Stimulated activated CD4-positive, alpha-beta T cell treated with anti-CD3 and anti-CD28 coated beads, Interleukin-12 subunit alpha, Interleukin-12 subunit beta, amount 100 ng/mL, for 4 hours (primary cell): ENCODE measurements at places on chromosomes 11 and 22.

DNA sequence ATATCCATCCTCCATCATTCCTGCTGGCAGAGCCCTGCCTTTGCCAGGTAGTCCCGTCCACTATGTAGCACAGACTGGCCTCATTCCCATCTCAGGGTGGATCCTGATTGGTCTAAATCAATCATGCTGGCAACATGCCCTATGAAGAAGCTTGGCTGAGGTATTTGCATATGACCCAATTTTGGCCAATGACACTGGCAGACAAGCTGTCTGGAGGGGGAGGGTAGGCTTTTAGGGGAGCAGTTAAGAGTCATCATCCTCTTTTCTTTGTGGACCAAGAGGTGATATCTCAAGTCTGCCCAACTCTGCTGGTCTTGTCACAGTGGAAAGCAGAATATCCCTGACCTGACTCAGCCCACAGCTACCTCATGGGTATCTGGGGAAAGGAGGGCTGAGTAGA, 5.1 kb downstream of the CCDC89 start:
- no peak for DNase-seq

DNA sequence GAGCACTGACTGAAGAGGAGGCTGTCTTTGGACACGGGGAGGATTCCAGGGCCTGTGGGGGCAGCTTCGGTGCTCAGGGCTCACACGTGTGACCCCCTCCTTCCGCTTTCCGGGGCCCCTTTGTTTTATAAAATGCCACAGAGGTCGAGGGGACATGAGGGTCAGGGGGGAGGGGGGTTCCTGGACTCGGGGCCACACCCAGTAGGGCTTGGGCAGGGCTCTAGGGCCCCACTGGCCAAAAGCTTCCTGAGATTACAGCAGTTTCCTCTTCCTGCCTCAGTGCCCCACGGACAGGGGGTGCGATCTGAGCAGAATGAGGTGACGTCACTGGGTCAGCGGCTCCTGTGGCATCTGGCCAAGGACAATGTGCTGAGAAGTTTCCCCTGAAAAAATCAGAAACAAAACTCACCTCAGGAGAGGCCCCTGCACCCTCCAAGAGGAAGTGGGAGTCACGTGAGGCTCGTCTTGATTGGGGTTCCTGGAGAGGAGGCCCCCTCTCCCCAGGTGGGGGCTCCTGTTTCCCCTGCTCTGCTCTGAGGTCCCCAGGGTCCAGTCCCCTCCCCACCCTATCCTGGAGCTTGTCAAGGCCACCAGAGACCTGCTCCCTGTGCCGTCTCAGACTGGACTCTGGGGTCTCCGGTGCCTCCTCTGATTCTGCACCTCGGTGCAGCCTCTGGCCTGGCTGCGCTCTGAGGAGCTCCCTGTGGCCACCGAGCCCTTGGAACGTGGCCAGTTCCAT, 6.4 kb upstream of the IFITM3 start:
- peak; percentile 48 for DNase-seq

DNA sequence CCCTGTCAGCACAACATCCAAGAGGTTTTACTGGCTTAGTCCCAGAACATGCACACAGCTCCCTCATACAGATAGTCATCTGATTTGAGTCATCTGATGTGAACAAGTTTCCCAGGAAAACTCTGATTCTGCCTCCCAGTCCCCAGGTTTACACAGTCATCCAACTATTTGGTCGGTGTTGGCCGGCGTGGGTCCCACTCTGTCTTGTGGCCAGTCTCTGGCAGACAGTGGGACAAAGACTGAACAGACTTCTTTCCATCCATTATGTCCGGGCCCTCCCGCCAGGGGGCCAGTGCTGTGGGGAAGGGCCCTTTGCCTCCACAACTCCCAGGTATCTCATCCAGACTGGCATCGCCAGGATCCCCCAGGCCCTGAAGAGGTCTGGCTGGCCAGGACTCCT, 60.0 kb downstream of the BTG4 start:
- DNase-seq: no peak

GRCh38 chr11:100727410-100727809, 40.3 kb downstream of the ARHGAP42 start:
- no peak for DNase-seq

DNA sequence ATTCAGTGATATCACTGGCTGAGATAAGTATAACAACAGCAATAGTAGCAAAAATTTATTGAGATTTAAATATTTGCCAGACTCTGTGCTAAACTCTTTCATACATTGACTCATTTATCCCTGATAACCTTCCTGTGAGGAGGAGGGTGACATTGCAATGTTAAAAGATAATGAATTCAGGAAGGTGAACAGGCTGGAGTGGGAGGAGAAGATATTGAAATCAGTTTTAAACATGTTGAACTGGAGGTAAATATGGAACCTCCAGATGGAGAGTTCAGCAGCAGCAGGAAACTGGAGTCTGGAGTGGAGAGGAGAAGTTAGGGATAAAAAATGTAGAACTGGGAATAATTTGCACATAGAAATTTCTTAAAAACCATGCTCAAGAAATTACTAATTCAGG, 142.0 kb upstream of the FAT3 start:
- DNase-seq: no peak

GRCh38 chr11:15867871-15868270, 488.5 kb downstream of the SOX6 start:
- DNase-seq: no peak

DNA sequence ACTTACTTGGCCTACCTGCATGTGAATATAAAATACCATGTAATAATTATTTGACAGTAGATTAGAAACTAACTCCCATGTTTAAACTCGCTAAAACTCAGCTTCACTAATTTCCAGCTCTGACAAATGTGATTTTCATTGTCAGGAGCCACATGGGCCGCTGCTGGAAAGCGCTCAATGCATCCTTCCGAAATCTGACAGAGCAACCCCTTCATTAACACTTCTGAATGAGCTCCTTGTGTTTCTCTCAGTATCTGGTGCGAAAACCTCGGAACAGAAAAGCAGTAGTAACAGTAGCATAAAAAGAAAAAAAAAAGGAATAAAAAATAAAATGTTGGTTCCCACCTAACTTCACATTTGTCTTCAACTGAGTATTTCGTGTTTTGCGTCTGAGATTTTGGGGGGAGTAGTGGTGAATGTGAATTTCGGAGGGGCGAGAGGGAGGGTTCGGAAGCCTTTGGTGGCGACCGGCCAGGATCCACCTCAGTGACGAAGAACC, 710 bp downstream of the MTCH2 start:
- no peak for DNase-seq

GRCh38 chr11:69217276-69218105, 61.8 kb downstream of the SMIM38 start:
- no peak for DNase-seq

DNA sequence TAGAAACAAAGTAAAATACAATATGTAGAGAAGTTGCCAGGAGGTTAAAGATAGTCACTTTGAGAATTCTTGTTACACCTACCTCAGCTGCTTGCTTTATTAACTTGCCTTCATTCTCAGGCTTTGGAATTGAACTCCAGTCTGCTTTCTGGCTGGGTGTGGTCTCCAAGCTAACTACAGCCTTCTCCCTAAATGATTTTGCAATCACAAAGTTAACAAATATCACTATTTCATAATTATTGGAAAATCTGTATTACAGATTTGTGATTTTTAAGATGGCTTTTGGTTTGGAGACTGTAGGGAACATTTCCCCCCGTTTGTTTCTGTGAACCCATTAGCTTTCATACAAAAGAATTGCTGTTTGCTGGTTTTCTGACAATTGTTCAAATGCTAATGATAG, 2.2 kb downstream of the PLAAT5 start:
- DNase-seq: no peak

- no peak for DNase-seq
These were observed 11.5 kb upstream of the EMID1 start for GRCh38 chr22:29194184-29194583.

DNA sequence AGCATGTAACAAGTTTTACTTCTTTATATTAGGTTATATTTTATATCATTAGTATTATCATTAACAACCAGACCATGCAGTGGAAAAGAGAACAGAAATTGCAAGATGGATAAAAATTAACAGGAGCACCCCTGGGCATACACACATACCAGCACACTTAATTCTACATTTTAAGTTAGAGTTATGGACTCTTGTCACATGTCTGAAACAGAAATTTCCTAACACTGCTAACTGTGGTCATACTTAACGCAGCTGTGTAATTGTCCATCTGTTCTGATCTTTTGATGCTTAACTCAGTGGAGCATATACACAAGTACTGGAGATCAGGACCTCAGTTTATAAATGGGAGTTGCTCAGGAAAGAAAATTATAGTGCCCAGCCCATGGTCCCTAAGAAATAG, 358 bp downstream of the OR52H1 start:
- DNase-seq: no peak

GRCh38 chr11:15670520-15671070, 555.9 kb downstream of the INSC start:
- no peak for DNase-seq
